ENCODE measurements at places on chromosomes 1 and 21. TPM values are rescaled to one million over a fixed set of nuclear protein-coding genes. Genes with fewer than 3 reads are reported as not detected.

Gene TNN
- total RNA-seq, result 0.08 TPM

Gene SLC25A33
- 5.7 TPM for total RNA-seq

Gene MTARC1
- total RNA-seq, result 7.9 TPM

Gene GABRD
- 0.49 TPM for total RNA-seq

Gene KRTAP19-5
- not detected for total RNA-seq

Gene ADCY10
- not detected for total RNA-seq

Gene FAM163A
- 0.65 TPM for total RNA-seq

Gene CYP2J2
- 76.4 TPM for total RNA-seq

Gene OLFML3
- total RNA-seq, result 13.8 TPM

Gene UBASH3A
- not detected for total RNA-seq

Gene INAVA
- total RNA-seq, result not detected

Gene CADM3
- total RNA-seq, result 6.4 TPM

Gene FCAMR
- not detected for total RNA-seq
